ENCODE measurements at places on chromosomes 13 and 19.
A peak's percentile ranks its signal among the peaks of the same experiment; 100 is the strongest.

DNA sequence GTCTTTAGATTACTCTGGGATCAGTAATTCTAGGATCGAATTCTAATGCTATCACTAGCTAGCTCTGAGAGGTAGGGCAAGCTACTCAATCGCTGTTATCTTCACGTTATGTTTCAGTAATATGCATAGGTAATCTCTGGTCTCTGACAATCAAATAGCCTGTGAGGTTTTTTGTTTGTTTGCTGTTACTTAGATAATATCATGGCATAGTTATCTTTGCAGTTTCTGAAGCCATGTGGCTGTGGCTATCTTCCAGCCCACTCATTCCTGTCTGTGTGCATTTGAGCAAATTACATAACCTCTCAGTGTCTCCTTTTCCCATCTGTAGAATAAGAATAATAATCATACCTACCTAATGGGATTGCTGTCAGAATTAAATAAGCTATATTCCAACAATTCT lies 330.2 kb downstream of the PCDH9 start:
- DNase-seq, result no peak

GRCh38 chr19:18234194-18234593 lies 8.0 kb upstream of the PDE4C start:
- no peak for DNase-seq

DNA sequence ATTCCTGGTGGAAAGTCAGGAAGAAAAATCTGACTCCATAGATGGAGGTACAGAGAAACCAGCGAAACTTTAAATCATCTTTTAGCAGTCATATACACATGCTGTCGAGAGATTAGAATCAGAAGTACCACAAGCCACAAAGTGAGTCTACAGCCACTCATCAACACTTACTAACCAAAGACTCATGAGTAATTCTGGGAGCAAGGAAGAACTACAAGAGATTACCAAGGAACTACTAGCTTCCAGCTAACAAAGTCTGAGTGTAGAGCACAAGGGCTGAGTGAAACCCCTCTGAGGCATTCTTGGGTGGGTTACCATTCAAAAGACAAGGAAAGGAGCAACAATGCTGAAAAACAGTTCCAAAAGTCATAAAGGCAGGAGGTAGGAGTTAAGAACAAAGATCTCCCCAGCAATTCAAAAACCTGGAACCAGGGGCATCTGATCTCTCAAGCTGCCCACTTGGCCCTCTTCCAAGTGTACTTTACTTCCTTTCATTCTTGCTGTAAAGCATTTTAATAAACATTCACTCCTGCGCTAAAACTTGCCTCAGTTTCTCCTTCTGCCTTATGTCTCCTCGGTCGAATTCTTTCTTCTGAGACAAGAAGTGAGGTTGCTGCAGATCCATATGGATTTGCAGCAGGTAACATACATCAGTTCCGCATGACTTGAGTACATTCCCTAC lies 13.0 kb downstream of the RBM26 start:
- no peak for DNase-seq

DNA sequence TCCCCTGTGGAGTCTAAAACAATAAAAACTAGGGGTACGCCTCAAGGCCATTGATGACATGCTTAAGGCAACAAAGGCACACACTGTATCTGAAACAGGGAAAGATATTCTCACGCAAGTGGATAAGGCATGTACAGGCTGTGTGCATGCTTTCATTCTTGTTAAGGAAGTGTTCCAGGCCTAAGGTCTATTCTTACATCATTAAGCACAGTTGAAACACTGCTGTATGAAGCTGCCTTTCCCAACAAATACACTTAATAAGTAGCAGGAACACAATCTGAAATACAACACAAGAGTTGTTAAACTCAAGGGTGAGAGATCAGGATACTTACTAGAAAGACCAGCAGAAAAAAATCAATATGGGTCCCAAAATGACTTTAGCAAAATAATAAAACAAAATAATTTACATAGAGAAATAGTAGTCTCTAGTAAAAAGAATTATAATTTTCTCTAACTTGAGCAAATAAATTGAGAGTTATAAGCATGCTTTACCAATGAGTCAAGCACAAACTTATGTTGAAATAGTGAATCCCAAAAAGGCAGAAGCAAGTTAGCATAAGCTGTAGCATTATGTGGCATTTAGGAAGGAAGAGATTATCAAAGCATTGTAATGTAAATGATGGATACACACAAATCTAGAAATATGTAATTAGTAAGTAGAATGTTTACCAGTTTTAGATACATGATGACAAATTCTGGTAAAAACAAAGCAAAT lies 796.9 kb downstream of the SLITRK1 start:
- DNase-seq, result no peak

- DNase-seq, result peak; percentile 98
These were observed 6.1 kb upstream of the LMNB2 start for GRCh38 chr19:2462635-2463421.
